CD14-positive monocyte (primary cell): ENCODE measurements at places on chromosomes 1 and 21. TPM values are rescaled to one million over a fixed set of nuclear protein-coding genes. Genes with fewer than 3 reads are reported as not detected.

HJV gene
- polyA plus RNA-seq = not detected

OR1C1 gene
- polyA plus RNA-seq = not detected

CAMK1G gene
- polyA plus RNA-seq = not detected in 2 replicates

C1orf226 gene
- polyA plus RNA-seq = 0.10 TPM

ATP1A2 gene
- not detected for polyA plus RNA-seq
